ENCODE measurements at places on chromosomes 3 and 15.

DNA sequence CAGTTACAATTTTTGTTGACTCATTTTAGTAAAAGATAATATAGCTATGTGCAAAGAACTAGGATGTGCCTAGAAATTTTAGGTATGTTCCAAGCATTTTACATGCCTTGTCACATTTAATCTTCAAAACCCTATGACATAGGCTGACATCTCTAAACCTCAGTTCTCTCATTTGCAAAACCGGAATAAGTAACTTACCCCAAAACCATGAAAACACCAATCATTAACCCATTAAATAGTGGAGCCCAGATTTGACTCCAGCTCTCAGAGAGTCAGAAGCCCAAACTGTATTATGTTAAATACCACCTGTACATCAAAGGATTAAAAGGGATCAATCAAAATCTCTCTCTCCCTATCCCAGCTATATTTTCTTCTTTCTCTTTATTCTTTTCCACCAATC is 36.6 kb downstream of the GSK3B start:
- DNase-seq = no peak

DNA sequence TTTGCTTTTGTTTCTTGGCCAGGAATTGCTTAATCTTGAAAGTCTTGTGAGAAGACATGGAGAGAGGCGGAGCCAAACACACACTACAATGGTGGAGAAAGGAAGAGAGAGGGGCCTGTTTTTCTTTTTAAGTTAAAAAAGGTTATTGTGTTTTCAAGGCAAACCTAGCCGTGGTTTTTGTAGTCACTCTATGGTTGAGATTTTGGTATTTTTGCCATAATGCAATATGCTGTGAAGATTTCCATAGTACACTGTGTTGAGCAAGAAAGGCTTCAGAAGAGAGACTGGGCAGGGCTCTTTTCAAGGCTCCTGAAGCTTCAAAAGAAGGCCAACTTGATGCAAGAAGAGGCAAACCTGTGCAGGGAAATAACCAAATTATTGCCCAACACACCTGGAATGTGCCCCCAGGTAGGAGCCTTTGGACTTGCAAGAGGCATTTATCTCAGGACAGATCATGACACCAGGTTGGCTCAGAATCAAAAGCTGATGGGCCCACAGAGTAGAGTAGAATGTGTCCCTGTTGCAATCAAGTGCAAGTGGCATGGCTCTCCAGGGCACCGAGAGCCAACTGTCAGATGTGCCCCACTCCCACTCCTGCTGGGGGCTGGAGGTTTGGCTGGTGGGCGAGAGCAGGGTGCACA is 22.1 kb downstream of the AMOTL2 start:
- DNase-seq = no peak

- no peak for DNase-seq
These were observed 274.9 kb upstream of the SEMA6D start for GRCh38 chr15:47442371-47442770.

- no peak for DNase-seq
These were observed 30.8 kb downstream of the RTP4 start for GRCh38 chr3:187398955-187399354.

GRCh38 chr15:74276560-74276959 is 40.4 kb downstream of the CCDC33 start:
- no peak for DNase-seq

GRCh38 chr15:94815110-94815731 is 583.9 kb downstream of the MCTP2 start:
- DNase-seq = no peak

DNA sequence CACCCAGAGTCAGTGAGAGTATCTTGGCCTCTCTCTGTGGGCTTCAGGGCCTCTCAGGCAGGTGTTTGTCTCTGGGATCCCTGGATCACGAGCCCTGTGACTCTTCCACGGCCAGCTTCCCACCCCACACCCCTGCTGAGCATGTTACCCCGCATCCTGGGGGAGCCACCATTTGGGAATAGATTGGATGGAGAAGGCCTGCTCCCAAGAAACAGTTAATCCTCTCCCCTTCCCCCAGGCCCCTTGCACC is 15.5 kb upstream of the SRP14 start:
- DNase-seq = no peak

GRCh38 chr15:40363611-40364010 is 5.6 kb downstream of the DISP2 start:
- no peak for DNase-seq

DNA sequence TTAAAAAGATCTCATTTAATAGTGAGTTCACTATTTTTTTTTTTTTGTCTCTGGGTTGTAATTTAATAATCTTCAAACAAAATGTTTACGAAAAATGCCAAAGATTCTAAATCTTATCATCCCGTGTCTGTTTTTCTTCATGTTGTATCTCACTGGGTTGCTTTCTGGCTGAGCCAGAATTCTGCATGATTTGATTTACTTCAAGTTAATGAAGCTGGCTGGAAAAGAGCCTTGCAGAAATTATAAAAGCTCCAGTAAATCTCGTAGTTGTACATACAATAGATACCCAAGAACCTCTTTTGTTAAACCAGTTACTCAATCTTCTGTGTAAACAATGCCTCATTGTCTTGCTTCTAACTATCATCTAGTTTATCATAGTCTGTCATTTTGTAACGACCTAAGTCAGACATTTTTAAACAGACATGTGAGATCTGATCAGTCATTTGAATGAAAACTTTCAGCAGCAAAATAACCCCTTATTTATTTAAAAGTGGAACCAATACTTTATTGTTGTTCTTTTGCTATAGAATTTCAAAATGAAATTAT is 249.0 kb downstream of the MCTP2 start:
- no peak for DNase-seq

DNA sequence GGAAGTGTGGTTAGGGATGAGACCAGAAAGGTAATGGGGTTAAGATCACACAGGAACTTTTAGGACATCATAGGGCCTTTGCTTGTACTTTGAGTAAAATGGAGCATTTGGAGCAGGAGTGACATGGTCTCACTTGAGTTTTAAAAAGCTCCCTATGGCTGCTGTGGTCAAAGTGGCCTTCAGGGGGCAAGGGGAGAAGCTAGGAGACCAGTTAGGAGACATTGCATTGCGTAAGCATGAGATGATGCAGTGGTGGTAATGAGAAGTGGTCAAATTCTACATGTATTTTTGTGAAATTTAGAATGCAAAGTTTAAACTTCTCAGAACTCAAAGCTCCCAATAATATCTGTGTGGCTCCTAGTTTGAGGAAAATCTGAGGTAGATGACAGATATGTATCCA is 27.9 kb downstream of the MED12L start:
- DNase-seq = no peak

GRCh38 chr15:54109014-54109413 is 130.8 kb downstream of the UNC13C start:
- DNase-seq = no peak

GRCh38 chr3:145719114-145719513 is 441.9 kb downstream of the PLOD2 start:
- no peak for DNase-seq

DNA sequence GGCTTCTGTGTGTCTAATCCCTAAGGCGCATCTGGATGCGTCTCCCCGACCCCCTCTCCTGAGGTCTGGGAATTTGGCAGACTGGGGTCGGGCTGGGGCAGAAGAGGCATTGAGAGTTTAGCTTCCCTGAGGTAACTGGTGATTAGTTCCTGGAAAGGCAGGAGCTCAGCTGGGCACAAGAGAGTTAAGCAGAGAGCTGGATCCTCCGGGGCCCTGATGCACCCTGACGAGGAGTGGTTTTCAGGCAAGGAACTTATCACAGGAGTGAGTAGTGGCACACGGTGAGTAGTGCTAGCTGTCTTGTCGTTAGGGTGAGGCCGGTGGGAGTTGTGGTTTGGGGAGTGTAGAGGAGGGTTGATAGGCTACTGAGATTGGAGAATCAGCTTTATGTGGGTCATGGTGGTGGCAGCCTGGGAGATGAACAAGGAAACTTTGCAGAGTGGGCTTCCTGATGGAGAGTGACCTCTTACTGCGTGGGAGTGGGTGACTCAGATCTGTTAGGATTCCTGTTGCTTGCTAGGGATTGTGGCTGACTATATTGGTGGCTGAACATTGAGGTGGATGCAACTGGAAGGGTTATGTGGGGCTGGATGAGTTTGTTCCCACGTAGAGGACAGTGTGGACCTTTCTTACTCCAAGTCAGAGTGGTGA is 897 bp downstream of the RAD54L2 start:
- peak; percentile 11 for DNase-seq

DNA sequence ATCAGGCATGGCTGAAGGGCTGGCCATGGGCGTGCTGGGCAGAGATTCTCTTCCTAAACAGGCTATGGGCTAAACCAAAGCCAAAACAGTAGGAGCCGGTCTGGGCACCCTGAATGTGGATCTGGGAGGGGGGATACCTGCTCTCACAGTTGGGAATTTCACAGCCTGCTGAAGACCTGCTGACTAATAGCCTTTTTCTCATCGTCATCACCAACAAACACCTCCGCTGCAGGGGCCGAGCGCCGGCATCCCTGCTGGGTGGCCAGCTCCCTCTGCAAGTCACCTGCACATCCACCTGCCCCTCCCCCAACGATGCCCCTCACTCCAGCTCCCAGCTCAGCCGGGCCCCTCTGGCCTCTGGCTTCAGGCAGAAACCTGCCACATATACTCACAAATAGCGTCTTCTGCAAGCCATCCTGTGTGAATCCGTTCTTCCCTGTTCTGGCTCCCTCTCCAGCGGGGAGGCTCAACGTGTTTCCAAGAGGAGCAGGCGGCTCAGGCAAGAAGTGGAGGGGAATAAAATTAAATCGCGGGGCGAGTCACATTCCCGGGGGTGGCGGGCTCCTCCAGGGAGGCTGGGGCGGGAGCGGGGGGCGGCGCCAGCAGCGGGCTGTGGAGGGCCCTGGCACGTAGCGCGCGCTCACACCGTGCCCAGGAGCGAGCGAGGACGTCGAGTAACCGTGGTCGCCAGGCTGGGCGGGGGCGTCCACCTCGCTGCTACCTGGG is 466 bp downstream of the IQSEC1 start:
- no peak for DNase-seq

DNA sequence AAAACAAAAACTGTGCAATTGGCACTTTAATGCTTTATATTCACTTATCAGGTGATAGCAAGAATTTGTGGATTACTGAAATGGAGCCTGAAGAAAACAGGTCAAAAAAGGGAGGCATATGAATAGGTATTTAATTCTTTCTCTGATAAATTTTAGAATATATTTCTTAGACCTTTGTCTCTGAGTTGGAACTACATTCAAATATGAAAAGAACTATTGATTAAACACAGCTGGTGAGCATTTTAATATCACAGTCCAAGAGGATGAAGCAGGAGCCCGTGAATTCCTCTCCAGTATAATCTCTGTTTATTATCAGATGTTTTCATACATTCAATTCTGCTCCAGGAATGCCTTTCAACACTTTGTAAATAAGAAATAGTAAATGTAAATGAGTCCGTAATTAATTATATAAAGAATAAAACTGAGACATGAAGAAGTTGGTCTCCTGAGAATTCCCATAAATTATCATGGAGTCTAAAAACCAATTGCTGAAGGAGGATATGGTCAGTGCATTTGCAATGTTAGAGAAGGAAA is 86.3 kb upstream of the ARHGEF26 start:
- DNase-seq = no peak

- DNase-seq = no peak
These were observed 38.0 kb downstream of the SUCNR1 start for GRCh38 chr3:151911462-151911861.

DNA sequence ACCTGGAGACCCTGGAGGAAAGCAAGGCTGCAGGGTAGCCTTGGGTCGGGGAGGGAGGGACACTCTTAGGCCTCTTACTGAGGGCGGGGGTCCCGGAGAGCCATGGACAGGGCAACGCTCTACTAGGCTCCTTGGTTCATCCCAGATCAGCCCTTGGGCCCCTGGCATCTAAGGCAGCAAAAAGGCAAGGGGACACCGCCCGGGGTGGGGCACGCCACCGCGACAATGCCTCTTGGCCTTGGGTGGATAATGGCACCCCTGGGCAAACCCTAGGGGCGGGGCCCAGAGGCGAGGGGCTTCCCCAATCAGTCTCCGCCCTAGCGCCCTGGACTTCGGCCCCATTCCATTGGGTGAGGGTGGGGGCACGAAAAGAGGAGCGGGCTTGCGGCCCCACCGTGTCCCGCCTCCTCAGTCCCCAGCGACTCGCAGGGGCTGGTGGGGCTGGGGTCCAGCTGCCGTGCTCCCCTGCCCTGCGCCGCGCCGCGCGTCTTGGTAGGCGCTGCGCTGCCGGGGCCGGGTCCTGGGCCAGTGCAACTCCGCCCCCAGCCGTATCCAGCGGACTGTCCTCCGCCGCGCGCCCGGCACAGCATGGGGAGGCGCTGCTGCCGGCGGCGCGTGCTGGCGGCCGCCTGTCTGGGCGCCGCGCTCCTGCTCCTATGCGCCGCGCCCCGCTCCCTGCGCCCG is at the start of gene CHST13:
CHST13 (plus strand) TSS at position 411 of the 684 bp plus-strand sequence; CDS start at position 589, 178 bp downstream.
- DNase-seq = no peak

GRCh38 chr3:18529631-18530030 is 104.5 kb upstream of the SATB1 start:
- no peak for DNase-seq

DNA sequence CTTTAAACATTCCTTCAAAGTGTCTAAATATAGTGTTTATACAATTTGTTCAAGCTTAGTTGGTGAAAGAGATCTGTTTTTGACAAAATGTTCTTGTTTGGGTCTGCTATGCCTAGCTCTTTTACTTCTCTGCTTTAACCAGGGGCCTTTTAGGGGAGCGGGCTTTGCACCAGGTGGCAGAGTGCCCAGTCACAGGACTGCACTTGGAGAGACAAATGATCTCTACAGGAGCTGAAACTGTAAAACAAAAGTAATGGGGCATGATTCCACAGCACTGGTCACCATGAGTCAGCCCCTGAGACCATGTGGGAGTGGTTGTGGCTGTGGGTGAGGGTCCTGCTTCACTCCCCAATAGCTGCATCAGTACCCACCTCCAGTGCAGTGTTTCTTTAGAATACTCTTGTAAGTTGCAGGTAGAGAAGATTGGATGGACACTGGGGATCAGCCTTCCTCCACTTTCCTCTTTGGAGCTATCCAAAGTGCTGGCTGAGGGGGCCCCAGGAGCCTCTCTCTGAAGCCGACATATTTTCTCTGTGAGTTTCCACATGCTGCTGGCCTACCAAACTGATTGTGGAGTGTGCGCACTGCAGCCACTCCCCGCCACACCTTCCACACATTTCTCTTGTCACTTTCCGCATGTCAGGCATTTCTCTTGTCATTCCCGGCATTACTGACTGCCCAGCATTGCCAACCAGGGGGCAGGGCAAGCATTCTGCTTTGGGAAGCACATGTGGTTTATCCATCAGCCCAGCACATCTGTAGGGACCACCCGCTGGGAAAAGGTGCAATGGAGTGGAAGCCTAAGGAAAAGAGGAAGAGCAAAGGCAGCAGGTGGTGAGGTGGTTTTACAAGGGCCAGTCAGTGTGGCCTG is 110.0 kb downstream of the EPHB1 start:
- DNase-seq = no peak

- no peak for DNase-seq
These were observed 27.6 kb upstream of the RAB7A start for GRCh38 chr3:128698211-128699047.

GRCh38 chr3:57261929-57262328 is 30.6 kb downstream of the ASB14 start:
- no peak for DNase-seq

GRCh38 chr3:113847664-113848461 is 9.3 kb downstream of the GRAMD1C start:
- no peak for DNase-seq

DNA sequence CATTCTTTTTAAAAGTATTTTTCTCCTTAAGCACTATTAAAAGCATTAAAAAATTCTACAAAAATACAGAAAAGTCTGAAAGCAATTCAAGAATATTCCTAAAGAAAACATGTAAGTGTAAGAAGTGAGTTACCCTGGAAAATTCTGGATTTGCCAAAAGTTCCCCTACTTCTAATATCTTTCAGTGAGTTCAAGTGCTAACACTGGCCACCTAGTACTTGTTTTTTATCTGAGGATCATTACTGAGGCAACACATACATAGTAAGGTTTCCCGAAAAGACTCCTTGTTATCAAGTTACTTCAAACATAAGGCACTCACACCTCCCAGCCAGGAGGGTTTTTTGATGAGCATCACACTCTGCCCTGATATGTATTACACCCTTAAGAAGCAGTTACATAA is 158.4 kb downstream of the TIGIT start:
- DNase-seq = no peak

Data from stimulated activated CD4-positive, alpha-beta T cell treated with anti-CD3 and anti-CD28 coated beads, Interleukin-4, amount 100 ng/mL, for 4 hours (primary cell).